ENCODE measurements at places on chromosomes 13 and 19.

- no peak for DNase-seq
Observed at GRCh38 chr19:10339977-10340376, 553 bp upstream of the ICAM3 start.

DNA sequence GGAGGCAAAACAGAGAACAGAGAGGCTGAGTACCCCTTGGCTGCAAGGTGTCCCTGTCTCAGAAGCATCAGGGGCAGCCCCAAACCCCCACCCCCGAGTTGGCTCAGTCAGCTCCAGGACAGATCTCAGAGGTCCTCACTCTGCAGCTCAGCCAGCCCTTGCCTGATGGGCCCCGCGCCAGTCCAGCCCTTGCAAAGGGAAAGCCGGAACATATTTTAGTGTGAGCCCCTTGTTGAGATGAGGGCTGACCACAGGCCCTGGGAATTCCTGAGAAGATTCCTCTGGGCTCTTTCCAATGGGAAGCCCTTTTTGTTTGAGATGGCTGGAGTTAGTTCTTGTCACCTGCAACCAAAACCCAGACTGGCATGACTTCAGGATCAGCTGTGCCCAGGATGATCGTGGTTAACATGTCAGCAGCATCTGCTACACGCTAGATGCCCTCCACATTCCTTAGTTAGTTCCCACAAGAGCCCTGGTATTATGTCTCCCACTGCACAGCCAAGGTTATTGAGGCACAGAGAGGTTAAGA is 33.9 kb upstream of the CCNE1 start:
- no peak for DNase-seq

DNA sequence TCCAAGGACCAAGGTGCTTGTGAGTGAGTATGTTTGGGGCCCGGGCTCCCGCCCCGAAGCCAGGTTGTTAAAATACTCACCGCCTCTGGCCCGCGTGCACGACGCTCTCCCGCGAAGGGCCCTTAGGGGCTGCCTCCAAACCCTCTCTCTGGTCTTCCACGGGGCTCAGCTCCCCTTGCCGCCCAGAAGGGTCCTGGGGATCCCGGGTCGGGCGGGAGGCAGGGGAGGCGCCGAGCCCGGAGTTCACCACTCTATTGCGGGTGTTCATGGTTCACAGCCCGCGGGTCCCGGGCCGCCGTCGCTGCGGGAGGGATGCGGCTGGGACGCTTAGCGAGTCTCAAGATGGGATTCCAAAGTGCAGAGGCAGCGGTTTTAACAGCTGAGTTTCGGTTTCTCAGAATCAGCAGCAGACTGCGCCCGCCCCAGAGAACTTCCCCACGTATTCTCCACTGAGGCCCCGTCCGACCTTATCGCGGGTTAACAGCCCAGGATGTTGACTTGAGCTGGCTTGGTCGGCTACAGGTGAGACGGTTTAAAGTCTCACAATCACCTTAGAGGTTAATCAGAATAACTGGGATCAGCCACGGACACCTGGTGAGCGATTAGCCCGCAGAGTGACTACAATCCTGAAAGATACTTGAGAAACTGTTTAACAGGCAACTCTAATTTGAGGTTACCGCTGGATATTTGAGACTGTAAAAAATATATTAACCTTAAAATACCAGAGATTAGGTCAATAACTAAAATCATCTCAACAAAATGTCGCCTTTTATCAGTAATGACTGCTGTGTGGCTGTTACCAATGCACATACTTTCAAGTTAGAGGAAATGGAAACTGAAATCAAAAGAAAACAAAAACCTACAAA is at the start of gene EPSTI1:
EPSTI1 (minus strand) TSS at position 344 of the 866 bp plus-strand sequence; CDS start at position 268, 76 bp downstream.
- peak; percentile 62 for DNase-seq

DNA sequence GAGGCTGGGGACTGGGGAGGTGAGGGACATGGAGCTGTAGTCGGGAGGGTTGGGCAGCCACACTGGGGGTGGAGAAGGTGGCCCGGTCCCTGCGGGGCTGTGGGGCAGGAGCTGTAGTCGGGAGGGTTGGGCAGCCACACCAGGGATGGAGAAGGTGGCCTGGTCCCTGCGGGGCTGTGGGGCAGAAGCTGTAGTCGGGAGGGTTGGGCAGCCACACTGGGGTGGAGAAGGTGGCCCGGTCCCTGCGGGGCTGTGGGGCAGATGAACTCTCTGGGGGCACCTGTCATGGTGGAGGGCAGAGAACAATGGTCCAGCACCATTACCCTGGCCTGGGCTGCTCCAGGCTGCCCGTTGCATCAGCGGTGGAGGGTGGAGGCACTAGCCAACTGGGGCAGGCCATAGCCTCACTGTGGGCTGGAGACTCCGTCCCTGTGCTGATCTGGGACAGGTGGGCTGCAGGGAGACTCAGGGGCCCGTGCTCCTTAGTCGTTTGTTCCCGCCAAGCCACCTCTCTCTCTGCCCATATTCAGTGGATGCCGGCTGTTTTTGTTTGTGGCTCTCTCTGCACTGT is 51.4 kb downstream of the ATP11A start:
- DNase-seq: no peak

- DNase-seq: no peak
Observed at GRCh38 chr13:54194233-54195024, 1165.8 kb downstream of the OLFM4 start.

DNA sequence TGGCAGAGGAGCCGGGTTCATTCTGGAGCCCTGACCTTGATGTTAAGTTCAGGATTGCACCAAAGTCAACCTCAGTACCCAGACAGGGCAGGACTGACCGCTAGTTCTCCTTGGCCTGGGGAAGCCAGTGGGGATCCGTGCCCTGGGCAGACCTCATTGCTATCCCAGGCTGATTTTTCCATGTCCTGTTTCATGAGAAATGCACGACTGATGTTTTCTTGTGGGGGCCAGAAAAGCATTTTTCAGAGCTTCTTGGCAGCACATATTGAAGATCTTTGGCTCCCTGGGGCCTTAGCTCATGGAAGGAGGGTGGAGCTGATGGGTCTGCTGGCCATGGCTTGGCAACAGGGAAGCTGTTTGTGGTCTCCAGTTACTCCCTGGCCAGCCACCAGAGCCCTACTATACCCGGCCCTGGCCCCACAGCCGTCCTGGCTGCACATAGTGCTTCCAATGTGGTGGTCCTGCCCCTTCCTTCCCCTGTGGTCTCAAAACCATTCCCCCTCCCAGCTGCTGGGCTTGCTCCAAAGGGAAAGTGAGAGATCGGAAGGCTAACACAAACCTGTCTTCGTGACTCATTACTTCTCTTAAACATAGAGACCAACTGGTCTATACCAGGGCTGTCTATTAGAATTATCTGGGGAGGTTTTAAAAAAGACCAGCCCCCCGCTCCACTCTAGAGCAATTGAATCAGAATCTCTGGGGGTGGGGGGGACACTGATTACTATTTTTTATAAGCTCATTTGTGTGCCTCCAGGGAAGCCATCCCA is 11.2 kb downstream of the IL17D start:
- DNase-seq: no peak

DNA sequence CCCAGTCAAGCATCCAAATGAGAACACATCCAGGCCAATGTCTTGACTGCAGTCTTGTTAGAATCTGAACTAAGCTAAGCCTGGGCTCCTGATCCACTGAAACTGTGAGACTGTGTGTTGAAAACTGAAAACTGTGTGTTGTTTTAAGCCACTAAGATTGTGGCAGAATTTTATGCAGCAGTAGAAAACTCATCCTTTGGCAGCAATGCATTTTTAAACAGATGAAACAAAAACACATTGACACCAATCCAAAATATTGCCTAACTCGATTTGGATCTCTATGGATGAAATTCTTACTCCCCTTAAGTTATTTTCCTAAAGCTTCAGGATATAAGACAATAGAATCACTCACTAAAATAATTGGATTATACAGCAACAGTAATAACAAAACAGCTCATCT is 202.3 kb upstream of the KLF12 start:
- no peak for DNase-seq

GRCh38 chr13:94030415-94031119 is 448.9 kb downstream of the DCT start:
- no peak for DNase-seq

DNA sequence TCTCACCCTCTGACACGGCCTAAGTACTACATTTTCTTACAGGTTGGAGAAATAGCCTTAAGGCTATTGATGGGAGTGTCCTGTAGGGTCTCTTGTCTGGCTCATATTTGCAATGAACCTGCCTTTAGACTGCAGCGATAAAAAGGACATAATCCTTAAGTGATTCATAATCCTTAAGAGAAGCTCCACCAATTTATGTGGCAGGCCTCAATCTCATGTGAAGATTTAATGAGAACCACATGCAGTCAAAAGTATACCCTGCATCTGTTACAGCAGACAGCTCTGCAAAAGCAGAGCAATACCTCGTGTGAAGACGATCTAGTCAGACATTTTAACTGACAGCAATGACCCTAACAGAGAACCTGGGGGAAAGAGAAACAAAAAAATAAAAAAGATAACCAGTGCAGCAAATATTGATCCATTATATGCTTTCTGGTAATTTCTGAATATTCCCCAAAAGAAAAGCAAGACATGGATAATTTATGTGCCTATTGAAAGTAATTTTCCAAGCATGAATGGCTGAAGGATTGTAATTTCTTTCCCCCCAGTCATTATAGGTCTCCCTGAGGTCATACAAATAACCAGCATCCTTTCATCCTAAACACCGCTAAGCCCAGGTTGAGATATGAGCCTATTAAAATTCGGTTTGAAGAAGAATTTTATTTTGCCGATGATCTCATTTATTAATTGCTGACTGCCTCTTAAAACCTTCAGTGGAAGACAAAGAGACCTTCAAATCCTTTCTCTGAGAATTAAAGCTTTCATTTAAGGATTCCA is 321.8 kb upstream of the NBEA start:
- no peak for DNase-seq

DNA sequence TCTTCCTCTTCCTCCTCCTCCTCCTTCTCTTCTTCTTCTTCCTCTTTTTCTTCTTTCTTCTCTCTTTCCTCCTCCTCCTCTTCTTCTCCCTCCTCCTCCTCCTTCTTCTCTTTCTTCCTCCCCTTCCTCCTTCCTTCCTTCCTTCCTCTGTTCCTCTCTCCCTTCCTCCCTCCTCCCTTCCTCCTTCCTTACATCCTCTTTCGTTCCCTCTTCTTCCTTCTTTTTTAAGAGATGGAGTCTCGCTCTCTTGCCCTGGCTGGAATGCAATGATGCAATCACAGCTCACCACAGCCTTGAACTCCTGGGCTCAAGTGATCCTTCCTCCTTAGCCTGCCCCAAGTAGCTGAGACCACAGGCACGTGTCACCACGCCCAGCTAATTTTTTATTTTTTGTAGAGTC is 13.2 kb downstream of the EHD2 start:
- DNase-seq: no peak
